ENCODE measurements at places on chromosomes 12 and 14.

DNA sequence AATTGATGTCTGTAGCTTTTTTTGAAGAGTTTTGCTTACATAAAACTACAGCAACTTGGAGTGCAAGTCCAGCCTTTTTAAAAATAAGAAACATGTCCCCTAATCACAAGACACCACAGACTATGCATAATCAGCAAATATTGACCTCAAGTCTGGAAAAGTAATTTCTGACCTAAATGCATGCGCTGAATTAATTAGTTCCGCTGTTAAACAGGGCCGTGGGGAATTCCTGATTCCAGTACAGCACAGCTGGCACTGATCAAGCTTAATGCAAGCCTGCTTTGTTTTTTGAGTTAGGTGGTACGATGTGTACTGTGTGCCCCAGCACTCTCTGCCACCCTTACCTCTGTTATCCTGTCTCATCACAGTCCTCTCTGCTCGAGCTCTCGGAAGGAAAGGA is 9.2 kb downstream of the MLH3 start:
- DNase-seq = no peak

- no peak for DNase-seq
Observed at GRCh38 chr12:95395696-95396095, 78.3 kb upstream of the METAP2 start.

- no peak for DNase-seq
Observed at GRCh38 chr12:49648712-49649003, 25.3 kb downstream of the PRPF40B start.

GRCh38 chr14:74572726-74573301 is 39.2 kb downstream of the LTBP2 start:
- DNase-seq = no peak

- DNase-seq = no peak
Observed at GRCh38 chr14:73386342-73386741, 72.0 kb downstream of the NUMB start.

GRCh38 chr12:115570069-115570777 is 707.3 kb downstream of the MED13L start:
- DNase-seq = no peak

GRCh38 chr14:101193845-101194372 is 290.4 kb upstream of the RTL1 start:
- no peak for DNase-seq

DNA sequence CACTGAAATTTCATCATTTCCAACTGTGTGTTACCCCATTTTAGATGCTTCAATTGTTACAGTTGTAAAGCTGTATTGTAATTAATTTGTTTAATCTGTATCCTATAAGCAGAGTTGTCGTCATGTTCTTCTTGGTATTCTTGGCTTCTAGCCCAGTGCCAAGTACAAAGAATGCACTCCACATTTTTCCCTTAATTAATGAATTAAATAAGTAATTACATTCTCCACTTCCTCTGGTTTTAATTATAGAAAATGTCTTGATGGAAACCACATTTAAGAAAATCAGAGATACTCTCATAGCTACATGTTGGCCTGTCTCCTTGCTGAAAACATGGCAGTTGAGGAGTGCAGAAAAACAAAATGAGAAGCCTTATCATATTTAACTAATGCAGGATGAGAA is 746 bp downstream of the DNAI7 start:
- DNase-seq = no peak

DNA sequence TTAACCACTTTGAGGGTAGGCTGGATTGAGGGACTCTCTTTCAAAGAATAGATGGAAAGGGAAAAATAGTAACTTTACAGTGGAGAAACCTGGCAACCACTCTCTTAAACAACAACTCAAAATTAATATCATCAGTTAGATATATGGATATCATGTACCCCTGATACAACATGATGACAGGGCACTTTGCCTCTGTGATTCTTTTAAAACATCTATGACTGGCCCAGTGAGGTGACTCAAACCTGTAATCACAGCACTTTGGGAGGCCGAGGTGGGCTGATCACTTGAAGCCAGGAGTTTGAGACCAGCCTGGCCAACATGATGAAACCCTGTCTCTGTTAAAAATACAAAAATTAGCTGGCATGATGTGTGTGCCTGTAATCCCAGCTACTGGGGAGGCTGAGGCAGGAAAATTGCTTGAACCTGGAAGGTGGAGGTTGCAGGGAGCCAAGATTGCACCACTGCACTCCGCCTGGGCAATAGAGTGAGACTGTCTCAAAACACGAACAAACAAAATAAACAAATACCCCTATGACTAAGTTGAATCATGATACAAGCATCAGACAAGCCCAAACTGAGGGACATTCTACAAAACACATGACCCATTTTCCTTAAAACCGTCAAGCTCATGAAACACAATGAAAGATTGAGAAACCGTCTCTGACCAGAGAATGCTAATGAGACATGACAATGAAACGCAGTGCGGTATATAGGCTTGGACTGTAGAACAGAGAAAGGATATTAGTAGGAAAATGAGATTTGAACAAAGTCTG is 26.4 kb upstream of the SLC7A8 start:
- DNase-seq = no peak

DNA sequence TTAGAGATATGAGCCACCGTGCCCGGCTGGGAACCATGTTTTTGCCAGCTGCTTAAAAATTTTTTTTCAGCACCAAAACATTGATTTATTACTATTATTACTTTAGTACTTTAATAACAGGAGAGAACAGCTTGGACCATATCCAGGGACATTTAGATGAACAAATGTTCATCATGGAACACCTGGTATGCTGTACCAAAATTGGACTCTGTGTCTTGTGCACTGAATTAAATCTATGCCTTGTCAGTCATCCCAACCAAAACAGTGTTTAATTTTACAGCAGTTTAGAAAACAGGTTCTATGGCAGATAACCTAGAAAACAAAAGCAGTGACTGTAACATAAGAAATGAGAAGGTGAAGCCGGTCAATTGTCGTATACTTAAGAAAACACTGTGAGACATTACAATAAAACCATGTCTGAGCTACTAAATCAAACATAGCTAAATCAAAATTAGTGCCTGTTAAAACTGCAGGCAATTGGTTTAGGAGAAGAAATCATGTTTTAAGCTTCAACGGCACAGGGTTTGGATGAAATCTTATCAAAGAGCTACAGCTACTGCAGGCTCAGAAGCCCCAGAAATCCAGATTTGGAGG is 58.2 kb upstream of the PYGL start:
- no peak for DNase-seq

GRCh38 chr12:106128585-106129328 is 10.0 kb downstream of the NUAK1 start:
- no peak for DNase-seq

DNA sequence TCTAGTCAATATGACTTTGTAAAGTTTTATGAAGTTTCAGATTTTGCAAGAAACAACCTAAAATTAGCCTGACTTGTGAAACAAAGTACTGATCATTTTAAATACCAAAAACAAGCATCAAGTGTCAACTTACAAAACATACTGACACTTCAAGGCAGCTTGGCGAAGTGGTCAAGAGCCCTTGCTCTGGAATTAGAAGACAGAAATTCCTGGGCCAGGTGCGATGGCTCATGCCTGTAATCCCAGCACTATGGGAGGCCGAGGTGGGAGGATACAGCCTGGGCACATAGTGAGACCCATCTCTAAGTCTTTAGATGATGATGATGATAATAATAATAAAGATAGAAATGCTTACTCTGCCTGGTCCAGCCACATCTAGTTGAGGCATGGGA is 45.4 kb upstream of the NR2C1 start:
- no peak for DNase-seq

DNA sequence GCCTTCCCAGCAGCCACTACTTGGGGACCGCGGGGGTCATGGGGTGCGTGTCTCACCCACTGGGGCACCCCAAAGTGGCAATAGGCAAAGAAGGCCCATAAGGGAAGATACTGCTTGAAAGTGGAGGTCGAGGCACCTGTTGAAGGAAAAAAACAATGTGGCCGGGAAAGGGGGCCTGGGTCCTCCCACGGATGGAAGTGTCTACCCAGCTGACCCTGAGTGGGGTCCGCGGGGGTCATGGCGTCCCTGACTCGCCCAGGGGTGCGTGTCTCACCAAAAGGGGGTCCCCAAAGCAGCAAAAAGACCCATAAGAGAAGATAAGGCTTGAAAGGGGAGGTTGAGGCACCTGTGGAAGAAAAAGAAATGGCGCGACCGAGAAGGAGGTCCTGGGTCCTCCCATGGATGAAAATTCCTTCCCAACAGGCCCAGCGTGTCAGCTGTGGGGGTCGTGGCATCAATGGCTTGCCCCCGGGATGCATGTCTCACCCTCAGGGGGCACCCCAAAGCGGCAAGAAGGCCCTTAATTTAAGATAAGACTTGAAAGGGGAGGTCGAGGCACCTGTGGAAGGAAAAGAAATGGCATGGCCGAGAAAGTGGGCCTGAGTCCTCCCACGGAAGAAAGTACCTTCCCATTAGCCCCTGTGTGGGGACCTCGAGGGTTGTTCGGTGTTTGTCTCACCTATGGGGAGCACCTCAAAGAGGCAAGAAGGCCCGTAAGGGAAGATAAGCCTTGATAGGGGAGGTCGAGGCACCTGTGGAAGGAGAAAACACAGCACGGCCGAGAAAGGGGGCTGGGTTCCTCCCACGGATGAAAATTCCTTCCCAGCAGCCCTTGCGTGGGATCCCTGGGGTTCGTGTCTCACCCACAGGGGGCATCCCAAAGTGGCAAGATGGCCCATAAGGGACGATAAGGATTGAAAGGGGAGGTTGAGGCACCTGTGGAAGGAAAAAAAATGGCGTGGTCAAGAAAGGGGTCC is 266.0 kb downstream of the ALG10 start:
- DNase-seq = no peak

- no peak for DNase-seq
Observed at GRCh38 chr14:36866867-36867266, 205.2 kb downstream of the PAX9 start.

DNA sequence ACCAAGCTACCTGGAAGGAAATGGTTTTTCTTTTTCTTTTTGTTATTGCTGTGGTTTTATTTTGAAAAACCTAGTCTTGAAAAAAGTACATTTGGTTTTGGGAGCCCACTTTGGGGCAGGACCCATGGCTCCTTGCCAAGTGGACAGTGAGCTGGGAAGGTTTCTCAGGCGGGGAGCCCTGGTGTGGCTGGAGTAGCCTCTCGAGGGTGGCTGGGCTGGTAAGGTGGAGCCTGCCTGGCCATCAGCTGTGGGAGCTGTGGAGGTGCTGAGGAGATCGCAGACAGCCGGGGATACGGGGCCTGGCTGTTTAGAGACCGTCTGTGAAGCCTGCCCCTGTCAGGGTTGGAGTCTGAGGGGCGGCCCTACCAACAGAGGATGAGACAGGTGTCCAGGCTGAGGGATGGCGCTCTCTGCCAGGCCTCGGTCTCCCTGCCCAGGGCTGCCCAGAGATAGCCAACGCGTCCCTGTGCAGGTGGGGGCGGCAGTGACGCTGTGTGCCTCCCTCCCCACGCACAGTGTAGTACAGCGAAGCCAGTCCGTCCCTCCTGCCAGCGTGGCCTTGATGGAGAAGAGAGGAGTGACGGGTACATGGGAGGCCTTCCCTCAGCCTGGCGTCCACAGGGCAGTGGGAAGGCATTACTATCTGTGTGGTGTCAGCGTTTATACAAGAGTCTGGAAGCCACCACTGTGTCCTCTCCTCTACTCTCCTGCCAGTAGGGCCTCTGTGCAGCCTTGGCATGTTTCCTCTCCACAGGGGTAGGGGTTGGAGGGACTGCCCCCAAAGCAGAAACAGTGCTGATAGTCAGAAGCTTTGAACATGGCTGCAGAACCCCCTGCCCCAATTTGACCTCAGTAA is 5.9 kb downstream of the RIN3 start:
- no peak for DNase-seq

- no peak for DNase-seq
Observed at GRCh38 chr14:92459950-92460421, 53.6 kb upstream of the RIN3 start.

GRCh38 chr12:88185988-88186387 is 43.9 kb downstream of the TMTC3 start:
- no peak for DNase-seq

DNA sequence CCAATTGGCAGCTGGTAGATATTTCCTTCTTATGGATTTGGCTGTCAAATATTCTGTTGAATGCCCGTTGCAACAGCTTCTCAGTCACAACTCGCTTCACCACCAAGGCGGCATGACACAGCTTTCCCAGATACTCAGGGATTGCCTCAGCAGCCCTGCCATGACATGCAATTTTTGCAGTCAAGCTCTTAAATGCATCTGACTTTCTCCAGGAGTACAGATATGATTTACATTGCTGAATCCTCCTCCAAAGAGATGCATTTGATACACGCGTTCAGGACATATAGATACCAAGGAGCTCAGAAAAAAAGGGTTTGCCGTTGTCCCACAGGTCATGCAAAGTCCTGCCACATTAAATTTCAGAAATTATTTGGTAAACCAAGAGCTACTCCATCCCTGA is 6.5 kb downstream of the KRT5 start:
- no peak for DNase-seq

DNA sequence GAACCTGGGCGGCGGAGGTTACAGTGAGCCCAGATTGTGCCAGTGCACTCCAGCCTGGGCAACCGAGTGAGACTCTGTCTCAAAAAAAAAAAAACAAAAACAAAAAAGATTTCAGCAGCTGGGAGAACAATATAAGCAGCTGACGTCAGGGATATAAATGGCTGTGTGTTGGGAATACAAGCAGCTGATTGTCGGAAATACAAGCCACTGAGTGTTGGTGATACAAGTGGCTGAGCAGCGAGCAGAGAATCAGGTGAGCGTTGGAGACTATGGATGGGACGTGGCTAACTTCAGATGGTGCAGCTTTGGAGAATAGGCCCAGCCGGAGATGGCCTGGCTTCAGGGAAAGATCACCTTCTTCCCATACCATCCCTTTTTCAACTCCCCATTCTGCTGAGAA is 32.0 kb downstream of the PSEN1 start:
- DNase-seq = no peak

DNA sequence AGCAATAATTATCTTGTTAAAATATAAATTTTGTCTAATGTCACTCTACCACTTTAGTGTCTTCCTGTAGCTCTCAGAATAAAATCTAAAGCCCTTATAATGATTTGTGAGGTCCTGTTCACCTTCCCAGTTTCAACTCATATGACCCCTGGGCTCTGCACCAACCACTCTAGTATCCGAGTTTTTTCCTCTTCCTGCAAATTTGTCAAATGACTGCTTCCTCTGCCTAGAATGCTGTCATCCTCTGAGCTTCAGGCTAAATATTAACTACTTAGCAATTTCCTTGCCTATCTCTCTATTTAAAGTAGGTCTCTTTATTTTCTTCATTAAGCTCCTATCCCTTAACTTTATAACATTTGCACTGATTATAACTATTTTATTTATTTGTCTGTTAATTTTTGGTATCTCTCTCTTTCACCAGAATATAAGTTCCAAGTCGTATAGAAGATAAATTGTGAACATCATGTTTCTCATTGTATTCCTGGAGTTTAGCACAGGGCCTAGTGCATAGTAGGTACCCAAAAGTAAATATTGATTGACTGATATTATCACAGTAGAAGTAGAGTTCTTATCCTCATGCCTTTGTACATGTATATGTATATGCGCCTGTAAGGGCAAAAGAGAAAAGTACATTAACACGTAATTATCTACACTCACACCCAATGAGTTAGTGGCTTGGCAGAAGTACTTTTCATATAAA is 196.0 kb downstream of the BCAT1 start:
- DNase-seq = no peak
